ENCODE measurements at places on chromosomes 6 and 20.

DNA sequence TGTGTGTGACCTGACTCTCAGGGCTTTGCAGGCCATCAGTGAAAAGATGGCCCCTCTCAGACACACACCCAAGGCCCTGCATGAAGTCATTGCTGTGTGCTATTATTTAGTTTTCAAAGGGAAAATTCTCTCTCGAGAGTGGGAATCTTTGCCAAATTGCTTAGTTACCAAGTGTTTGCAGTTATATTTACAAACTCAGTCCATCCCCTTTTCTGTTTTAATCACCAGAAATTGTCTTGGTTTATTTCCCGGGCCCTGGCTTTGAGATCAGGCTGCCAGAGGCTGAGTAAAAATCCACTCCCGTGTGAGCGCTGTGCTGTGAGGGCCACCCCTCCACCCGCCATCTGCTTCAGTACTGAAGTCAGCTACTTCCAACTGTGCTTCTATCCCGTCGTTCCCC lies 163.1 kb downstream of the SOD2 start:
- DNase-seq = no peak

DNA sequence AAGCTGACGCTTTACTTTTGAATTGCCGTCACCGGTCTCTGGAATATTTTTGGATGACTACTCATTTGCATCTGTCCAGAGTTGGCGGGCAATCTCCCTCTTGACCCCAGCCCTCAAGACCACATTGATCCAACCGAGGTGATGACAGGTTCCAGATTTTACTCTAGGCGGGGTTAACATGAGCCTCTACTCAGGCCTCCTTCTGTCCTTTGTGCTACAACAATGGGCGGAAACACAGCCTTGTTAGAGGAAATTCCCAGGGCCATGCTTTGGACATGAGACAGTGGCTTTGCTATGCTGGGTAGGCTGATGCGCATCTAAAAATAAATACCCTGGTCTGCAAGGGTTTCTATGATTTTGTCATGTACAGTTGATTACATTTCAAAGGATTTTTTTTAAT lies 27.0 kb upstream of the ADGRF5 start:
- DNase-seq = no peak

- no peak for DNase-seq
Measured at GRCh38 chr6:136125585-136125984, 124.5 kb downstream of the MTFR2 start.

- DNase-seq = no peak
Measured at GRCh38 chr6:1591926-1592325, 17.8 kb upstream of the FOXC1 start.

- DNase-seq = no peak
Measured at GRCh38 chr20:58349570-58349969, 39.5 kb upstream of the VAPB start.

DNA sequence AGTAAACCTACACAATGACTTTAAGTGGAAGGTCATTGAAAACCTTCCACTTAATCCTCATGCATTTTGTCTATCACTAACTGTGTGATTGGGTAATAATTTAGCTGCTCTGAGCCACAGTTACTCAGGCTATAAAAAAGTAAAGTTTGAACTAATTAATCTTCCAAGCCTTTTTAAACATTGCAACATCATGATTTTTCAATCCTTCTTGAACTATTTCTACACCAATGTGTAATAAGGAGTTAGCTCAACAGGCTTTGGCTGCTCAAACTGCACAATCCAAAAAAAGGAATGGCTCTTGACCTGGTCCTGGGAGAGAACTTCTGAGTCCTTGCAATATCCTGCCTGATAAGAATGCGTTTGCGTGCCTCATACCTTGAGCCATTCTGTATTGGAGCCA lies 34.8 kb upstream of the FILIP1 start:
- DNase-seq = no peak

DNA sequence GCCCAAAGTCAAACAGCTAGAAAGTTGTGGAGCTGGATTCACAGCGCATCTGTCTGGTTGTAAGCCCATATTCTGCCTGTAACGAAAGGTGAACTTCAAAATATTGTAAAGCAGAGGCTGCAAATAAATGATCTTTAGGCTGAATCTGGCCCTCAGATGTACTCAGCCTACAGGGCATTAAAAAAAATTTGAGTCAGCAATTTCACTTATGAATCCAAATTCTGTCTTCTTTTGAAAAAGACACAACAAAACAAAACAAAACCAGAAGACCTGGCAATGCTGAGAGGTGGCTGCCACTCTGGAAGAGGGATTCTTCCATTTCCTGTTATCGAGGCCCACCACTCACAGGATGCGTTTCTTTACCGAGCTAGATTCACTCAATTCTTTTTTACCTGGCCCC lies 7.1 kb downstream of the LAMA4 start:
- DNase-seq = no peak

DNA sequence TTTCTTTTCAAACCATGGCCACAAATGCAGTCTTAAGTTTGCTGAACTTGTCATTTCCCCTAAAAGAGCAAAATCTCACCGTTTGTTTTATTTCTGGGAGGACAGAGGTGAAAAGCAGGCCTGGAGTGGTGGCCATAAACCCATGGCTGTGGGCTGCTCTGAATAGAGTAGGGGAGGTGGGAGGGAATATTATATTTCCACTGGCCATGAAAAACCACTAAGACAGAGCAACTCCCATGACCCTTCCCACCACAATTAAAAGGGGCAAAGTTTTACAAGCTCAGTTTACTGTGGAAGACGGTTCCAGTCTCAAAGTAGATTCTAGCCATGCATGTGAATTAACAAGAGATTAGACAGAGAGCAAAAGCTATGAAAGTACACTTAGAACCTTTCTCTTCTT lies 59.0 kb downstream of the IYD start:
- DNase-seq = no peak

GRCh38 chr20:21534453-21534852 lies 20.6 kb upstream of the NKX2-2 start:
- DNase-seq = no peak

Measured in activated T-cell treated with anti-CD3 and anti-CD28 coated beads for 48 hours (primary cell).